Activated naive CD4-positive, alpha-beta T cell treated with anti-CD3 and anti-CD28 coated beads, Interleukin-2, amount 50 U/mL, for 72 hours (primary cell): ENCODE measurements at places on chromosomes 5 and 9. TPM values are rescaled to one million over a fixed set of nuclear protein-coding genes. Genes with fewer than 3 reads are reported as not detected.

GRCh38 chr5:145975361-145976066 is 39.1 kb downstream of the SH3RF2 start:
- no peak for DNase-seq

DNA sequence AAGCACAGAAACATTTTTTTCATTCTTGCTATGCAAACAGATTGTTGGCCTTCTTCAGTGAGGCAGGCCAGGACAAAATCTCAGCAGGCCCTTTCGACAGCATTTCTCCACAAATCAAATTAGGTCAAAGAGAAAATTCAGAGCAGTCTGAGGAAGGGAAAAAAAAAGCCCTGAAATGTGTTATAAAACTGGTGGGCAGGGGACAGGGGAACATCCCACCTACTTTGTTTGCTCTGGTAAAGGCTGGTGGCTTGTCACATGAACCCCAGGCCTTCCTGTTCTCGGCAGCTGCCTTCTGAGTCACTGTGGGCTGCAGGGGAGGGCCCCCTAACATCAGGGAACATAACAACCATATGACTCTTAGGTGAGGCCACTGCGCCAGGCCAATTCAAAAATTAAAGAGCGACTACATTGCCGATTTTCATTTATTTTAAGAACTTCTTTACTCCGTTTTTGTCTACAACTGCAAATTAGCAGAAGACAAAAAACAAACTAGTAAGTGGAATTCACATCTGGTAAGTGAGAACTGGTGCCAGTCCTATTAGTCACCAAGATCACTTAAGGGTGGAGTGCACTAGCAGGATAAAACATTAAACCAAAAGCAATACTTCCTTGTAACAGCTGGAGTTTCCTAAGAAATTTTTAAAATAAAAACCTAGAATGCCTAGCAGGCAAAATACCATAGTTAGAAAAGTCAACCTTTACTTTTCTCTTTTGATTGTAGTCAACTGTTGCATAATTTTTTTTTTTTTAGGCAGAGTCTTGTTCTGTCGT is 46.2 kb upstream of the DENND4C start:
- peak; percentile 69 for DNase-seq

GRCh38 chr9:13139641-13140171 is 139.8 kb downstream of the MPDZ start:
- DNase-seq = no peak

MRPL41 gene
- 21.2 TPM for total RNA-seq

TMEFF1 gene
- 0.91 TPM for total RNA-seq

GRCh38 chr9:111274737-111275136 is 55.3 kb downstream of the OR2K2 start:
- DNase-seq = no peak

- no peak for DNase-seq
These were observed 87.7 kb downstream of the OSTF1 start for GRCh38 chr9:75176037-75176436.

GRCh38 chr9:15882328-15882727 is 329.5 kb downstream of the CCDC171 start:
- DNase-seq = no peak

DNA sequence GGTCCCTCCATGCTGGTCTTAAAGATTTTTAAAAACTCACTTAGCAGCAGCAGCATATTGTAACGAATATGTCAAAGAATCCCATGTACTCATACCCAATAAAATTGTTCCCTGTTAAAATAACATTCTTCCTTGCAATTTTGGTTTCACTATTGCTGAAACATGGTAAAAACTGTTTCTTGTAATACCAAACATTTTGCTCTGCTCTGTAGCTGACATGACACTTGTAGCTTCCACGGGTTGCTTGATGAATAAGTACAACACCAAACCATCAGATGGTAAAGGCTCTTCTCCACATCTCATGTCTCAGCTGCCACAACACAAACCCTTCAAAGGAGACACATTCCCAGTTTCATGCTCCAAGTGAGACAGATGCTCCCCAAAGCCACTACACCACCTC is 180.7 kb upstream of the PTGER4 start:
- no peak for DNase-seq

- DNase-seq = no peak
These were observed 48.6 kb upstream of the SLCO6A1 start for GRCh38 chr5:102547141-102548035.

- DNase-seq = no peak
These were observed 337.6 kb downstream of the BNC2 start for GRCh38 chr9:16532681-16533450.

INSYN2B gene
- not detected for total RNA-seq

- DNase-seq = no peak
These were observed 261.6 kb upstream of the VLDLR start for GRCh38 chr9:2359891-2360471.

GRCh38 chr5:66661149-66661548 is 65.0 kb downstream of the MAST4 start:
- DNase-seq = no peak

DNA sequence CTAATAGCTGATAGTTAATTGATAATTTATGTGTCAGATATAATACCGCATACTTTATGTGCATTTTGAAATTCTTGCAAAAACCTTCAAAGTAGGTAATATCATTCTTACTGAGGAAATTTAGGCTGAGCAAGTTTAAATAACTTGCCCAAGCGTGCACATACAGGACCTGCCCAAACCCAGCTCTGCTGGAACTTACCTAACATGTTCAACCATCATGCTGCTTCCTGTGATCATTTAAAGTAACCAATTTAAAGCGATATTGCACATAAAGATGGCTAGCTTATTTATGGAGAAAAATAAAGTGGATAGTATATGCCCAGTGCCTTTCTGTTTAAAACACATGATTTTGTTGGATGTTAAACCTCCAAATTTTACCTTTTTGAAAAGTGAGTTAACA is 4.3 kb downstream of the FAM174A start:
- DNase-seq = no peak

DNA sequence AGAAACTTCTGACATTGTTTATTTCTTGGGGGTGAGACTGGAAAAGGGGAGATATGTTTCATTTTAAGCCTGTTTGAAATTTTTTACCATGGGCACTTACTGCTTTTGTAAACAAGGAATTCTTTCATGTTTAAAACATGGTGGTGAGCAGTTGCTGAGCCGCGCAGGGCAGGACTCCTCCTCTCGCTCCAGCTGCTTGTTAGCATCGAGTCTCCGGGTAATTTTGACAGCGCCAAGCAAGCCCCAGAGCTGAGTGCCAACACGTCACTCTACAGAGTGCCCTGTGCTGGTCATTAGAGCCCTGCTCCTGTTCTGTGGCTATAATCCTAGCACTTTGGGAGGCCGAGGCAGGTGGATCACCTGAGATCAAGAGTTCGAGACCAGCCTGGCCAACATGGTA is 116.5 kb upstream of the MSX2 start:
- no peak for DNase-seq

OR1J2 gene
- 0.34 TPM for total RNA-seq

DNA sequence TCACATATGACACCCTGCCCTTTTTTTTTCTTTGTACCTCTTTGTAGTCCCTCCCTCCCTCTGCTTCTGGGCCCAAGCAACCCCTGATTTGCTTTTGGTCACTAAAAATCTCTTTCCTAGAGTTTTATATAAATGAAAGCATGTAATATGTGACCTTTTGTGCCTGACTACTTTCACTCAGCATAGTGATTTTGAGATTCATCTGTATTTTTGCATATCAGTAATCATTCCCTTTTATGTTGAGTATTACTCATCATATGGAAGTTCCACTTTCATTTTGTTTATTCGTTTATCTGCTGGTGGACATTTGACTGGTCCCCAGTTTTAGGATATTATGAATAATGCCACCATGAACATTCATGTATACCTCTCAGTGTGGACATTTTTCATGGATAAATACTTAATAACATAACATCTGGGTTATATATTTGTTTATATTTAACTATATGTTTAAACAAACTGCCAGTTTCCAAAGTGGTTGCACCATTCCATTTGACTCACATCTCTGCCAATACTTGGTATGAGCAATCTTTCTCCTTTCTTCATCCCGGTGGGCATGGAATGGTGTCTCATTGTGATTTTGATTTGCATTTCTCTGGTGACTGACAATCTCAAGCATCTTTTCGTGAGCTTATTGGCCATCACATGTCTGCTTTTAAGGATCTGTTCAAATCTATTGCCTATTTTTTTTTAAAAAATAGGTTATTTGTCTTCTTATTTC is 115.7 kb upstream of the S1PR3 start:
- DNase-seq = no peak

DNA sequence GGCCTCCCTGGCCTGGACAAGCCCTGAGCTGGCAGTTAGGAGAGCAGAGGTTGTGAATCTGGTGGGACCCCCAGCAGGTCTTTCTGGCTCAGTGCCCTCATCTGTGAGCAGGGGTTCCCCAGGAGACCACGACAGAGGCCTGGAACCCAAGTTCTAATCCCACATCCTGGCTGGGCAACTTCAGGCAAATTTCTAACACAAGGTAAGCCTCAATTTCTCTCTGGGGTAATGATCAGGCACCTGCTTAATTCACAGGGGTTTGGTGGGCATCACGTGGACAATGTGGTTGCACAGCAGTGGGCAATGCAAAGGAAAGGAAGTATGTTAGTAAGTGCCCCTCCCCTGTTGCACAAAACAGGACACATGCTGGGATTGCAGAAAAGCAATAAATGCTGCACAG is 1.9 kb upstream of the KCNIP1 start:
- no peak for DNase-seq

- no peak for DNase-seq
These were observed 35.9 kb upstream of the HSPA9 start for GRCh38 chr5:138610918-138611677.

RALGPS1 gene
- total RNA-seq = 13.8 TPM

GRCh38 chr5:180611140-180611850 is 20.0 kb upstream of the SCGB3A1 start:
- DNase-seq = no peak

- no peak for DNase-seq
These were observed 84.3 kb upstream of the PTPN3 start for GRCh38 chr9:109582386-109582785.

DNA sequence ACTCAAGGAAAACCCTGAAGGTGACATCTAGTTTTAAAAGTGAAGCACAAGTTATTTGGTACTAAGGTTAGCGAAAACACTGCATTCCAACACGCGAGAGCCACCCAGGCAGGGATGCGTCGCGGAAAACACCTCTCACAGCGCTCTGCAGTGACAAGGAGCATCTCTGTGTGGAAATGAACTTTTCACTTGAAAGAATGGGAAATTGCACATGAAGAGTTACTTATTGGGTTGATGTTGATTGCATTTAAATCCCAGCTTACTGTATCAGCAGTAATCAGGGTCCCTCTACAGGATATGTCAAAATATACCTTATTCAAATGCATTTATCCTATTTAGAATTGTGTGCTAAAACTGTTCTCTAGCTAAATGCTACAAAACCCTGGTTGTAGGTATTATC is 144.4 kb downstream of the BNC2 start:
- DNase-seq = no peak

GRCh38 chr9:92950359-92950955 is 3.1 kb downstream of the FGD3 start:
- DNase-seq = no peak

DNA sequence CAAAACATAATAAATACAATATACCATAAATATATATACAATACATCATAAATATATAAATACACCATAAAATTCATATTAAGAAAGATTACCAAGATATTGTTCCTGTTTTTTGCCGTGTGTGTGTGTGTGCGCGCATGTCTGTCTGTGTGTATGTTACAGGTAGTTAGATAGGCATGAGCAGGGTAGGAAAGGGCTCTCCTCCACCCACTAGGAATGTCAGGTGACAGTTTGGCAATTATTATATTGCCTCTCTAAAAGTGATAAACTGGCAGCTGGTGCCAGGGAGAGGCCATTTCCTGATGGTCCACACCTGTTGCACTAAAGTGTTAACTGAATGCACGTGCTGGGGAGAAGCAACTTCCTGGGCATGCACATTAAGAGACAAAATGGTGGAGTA is 232.8 kb downstream of the ADAMTS6 start:
- DNase-seq = no peak

- DNase-seq = peak; percentile 0
These were observed 83.6 kb downstream of the MACROH2A1 start for GRCh38 chr5:135315386-135315785.
